ENCODE measurements at places on chromosomes 11 and 22.

GRCh38 chr11:115471367-115471766 lies 32.8 kb downstream of the CADM1 start:
- no peak for DNase-seq

- no peak for DNase-seq
These were observed 2.9 kb downstream of the LMF2 start for GRCh38 chr22:50504369-50505211.

GRCh38 chr22:41722496-41722895 lies 23.2 kb downstream of the MEI1 start:
- no peak for DNase-seq

GRCh38 chr11:92216789-92217188 lies 7.8 kb upstream of the FAT3 start:
- DNase-seq = no peak

GRCh38 chr11:29685361-29685760 lies 331.5 kb downstream of the KCNA4 start:
- no peak for DNase-seq

DNA sequence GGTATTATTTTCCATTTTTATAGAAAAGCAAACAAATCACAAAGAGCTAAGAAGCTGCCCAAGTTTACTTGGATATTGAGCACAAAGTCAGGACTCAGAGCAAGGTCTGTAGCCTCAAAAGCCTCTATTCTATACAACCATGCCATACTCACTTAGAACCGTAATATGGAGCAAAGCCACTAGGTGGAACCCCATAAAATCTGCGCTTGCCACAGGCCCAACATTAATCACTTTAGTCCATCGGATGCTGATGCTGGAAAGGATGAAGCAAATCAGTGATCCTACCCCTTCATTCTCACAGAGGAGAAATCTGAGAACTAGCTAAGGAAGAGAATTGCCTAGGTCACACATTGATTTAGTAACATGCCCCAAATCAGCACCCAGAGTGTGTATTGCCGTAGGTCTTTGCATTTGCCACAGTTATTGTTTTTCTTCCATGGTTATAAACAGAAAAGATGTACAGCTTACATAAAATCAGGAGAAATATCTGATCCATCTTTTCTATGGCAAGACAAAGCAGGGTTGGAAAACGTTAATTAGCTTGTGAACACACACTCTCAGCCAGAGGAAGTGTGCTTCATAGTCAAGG lies 56.7 kb upstream of the RAB38 start:
- peak; percentile 18 for DNase-seq

DNA sequence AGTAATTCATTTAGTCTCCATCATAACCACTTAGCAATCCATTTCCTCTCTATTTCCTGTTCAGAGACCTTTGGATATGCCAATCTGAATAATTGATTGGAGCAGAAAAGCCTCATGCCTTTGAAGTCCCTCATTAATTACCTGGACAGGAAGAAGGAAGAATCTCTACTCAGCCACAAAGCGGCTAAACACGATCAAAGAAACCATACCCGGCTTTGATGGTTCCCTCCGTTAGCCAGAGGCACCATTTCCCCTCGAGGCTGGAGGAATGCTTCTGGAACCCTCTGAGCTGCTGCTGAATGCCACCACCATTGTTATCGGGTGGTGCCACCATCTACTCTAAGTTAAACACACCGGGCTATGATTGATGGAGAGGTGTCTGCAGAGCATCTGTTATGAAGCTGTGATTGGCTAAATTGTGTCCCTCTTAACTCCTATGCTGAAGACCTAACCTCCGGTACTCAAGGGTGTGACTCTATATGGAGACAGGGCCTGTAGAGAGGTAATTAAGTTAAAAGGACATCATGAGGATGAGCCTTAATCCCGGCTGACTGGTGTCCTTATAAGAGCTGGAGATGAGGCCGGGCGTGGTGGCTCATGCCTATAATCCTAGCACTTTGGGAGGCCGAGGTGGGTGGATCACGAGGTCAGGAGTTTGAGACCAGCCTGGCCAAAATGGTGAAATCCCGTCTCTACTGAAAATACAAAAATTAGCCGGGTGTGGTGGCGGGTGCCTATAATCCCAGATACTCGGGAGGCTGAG lies 168.6 kb downstream of the CTTN start:
- DNase-seq = no peak

- DNase-seq = no peak
These were observed 141.3 kb downstream of the NAV2 start for GRCh38 chr11:19853920-19854319.

DNA sequence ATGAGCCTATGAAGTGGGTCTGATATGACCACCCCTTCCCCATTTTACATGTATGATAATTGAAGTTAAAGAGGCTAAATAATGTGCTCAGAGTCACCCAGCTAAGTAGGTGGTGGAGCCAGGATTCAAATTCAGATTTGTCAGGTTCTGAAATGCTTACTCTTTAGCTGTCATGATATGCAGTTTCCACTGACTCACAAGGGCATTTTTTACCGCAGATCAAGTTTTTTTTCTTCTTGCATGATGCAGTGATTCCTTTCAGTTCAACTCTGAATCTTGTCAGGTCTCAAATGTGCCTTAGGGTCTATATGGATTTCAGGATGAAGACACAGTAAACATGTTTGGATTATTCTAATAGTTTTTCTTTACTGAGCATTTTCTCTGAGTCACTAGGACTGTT lies 12.6 kb upstream of the TRIM44 start:
- DNase-seq = peak; percentile 6

Data from stimulated activated CD4-positive, alpha-beta T cell treated with anti-CD3 and anti-CD28 coated beads, Interleukin-15, amount 100 ng/mL, for 24 hours (primary cell).